ENCODE measurements at places on chromosomes 7 and 10.

GRCh38 chr7:34184466-34184865 is 279.1 kb downstream of the BMPER start:
- no peak for DNase-seq

- no peak for DNase-seq
These were observed 39.6 kb downstream of the SVIL start for GRCh38 chr10:29595146-29595545.

DNA sequence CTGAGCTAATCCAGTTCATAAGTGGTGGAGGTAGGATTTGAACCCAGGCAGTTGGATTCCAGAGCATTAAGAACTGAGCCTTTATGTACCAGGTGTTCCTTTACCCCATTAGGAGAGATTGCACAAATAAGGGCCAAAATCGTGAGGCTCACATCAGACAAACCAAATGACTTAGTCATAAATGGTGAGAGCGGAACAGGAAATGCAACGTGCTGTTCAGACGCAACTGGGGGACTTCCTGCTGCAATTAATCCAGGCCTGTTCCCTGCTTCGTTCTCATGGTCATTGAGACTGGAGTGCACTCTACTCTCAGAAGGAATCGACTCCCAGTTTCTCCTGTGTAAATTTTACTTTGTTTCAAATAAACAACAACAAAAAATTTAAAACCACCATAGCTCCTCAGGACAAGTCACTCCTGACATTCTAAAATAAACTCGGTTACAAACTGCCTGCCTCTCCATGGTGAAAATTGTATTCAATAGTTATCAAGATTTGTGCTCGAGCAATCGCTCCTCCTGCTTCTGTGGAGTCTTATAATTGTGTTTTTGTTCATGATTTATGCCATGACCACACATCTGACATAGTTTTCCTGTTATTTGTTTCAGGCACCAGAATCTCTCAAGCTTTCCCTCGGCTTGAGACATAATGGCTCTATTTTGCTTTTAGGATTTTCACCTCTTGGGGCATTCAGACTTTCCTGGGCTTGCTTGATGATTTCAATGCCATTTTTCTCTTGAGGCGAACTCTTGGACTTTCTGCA is 115.3 kb upstream of the BMPER start:
- DNase-seq = no peak

DNA sequence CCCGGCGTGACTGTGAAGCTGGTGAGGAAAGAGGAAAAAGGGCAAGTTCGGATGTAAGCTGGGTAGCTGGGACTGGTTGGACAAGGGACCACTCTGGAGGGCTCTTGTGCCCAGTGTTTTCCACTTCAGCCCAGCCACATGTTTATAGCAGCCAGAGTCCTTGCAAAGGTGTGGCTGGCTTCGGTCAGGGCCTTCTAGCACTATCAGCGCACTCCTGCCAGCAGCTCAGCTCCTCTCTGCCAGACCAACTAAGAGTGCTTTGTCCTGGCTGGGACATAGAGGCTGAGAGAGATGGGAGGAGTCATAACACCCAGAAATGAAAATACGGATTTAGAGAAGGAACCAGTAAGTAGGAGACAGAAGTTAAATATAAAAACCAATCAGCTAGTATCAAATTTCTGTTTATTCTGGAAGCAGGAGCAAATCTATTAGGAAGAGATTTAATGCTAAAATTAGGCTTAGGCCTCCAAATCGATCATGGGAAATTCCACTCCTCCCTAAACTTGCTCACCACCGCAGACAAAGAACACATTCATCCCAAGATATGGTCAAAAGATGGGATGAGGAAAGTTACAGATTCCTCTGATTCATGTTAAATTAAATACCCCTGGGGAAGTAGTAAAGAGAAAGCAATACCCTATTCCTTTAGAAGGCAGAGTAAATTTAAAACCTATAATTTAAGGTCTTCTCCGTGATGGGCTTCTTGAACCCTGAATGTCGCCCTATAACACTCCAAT is 135.0 kb downstream of the RALA start:
- DNase-seq = no peak

DNA sequence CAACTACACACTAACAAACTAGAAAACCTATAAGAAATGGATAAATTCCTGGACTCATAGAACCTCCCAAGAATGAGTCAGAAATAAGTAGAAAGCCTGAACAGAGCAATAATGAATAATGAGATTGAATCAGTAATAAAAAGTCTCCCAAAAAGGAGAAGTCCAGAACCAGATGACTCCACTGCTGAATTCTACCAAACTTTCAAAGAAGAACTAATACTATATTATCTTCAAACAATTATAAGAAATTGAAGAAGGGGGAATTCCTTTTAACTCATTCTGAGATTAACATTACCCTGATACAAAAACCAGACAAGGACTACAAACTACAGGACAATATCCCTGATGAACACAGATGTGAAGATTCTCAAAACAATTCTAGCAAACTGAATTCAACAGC is 47.8 kb upstream of the CDK6 start:
- no peak for DNase-seq

DNA sequence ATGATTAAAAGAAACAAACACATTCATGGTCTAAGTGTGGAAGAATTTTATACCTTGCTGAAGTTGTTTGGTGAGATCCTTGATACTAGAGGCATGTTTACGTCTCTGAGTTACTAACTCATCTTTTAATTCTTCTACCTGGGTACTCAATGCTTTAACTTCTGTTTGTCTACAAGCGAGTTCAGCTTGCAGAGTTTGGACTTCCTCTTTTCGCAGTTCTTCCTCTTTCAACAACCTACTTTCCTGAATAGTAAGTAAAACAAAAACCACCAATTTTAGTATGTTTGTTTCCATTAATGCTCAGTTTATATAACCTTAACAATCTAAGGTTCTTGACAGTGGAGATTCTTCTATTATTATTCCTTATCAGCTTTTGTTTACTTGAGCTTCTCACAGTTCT is 42.9 kb downstream of the CCDC186 start:
- no peak for DNase-seq

DNA sequence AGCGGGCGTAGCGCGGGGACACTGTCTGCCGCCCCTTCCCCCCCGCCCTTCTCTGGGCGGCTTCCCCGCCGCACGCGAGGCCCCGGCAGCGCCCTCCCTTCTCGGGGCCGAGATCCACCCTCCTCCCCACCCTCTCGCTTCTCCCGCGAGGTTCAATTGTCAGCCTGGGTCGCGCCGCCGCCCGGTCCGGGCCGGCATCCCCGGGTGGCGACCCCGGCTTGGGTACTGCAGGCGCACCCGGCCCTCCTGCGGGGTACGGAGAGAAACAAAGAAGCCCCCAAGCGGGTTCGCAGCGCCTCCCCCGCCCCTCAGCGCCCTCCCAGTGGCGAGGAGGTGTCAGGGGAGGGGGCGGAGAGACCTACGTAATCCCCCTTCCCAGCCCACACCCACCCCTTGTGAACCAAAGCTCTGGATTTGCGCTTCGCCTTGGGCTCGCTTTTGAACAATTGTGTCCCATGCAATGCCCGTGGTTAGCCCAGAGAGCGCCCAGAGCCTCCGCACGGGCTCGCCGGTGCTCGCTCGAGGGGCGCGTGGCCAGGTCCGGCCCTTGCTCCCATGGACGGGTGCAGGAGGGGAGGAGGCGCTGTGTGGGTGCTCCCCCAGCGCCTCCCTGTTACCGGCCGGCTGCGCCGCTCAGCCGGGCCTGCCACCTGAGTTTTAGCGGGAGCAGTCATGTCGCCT is 634 bp downstream of the HECW1 start:
- DNase-seq = no peak

- no peak for DNase-seq
These were observed 2.0 kb downstream of the PPP1R17 start for GRCh38 chr7:31688996-31689395.

DNA sequence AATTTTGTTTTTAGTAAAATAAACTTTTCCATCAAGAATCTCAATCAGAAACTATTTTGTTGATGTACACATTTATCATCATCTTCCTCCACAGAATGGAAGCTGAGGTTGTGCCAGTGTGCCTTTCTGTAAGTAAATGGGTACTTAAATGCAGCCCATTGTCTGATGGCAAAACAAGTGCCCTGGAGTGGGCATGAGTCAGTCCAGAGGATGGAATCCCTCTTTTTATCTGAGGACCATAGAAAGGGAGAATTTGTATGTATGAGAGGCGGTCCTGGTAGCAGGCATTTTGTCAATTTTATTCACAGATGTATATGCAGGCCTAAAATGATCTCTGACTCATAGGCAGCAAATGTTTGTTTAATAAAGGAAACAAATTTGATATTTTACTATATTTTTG is 102.1 kb upstream of the MAGI2 start:
- DNase-seq = no peak

DNA sequence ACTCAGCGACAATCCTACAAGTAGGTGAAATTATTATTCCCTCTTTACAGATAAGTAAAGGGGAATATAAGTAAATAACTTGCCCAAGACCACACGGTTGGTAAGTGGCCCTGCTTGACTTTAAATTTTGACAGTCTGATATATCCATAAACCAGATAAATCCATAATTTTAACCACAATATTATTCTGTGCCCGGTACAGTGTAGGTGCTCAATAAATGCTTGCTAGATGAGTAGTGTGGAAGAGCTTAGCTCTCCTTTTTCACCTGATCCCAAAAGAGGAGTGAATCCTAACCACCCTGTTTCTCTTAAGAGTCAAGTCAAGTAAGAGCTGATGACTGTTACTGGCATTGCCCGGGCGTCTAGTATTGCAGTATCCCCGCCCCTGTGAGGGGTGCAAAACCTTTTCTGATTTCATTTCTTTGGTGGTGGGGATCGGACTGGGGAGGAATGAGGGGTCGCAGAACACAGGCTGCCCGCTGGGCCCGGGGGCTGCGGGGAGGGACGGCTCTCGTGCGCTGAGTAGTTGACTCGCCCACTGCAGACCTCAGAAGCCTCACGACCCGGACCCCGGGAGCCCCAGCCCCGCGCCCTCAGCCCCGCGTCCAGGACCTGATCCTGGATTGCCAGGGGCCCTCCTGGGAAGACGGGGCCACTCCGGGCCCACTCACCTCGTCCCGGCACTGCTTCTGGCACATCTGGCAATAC is 490 bp downstream of the KIN start:
- no peak for DNase-seq

GRCh38 chr7:117212969-117213877 is 109.6 kb downstream of the WNT2 start:
- DNase-seq = peak; percentile 48

All from dorsolateral prefrontal cortex (tissue), 122 donors.